ENCODE measurements at places on chromosomes 6 and 20.

DNA sequence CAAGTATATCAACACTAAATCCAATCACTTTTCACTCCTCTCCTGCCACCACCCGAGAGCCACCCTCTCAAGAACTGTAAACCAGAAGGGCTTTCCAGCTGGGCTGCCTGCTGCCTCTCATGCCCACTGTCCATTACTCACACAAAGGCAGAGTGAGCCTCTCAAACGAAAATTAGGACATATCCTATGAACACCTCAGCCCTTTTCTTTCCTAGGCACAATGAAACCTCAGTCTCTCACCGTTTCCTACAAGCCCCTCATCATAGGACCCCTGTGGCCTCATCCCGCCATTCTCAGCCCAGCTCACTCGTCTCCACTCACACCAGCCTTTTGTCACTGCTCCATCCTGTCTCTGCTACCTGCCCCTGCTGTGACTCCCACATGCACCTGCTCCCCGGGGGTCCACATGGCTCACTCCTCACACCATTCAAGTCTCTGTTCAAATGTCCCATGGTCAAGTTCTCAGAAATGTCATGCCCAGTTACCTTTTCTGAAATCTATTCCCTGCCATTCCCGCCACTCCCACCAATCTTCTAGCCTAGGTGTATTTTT lies 7.4 kb downstream of the HLA-F start:
- no peak for DNase-seq

GRCh38 chr6:47478233-47479139 lies 897 bp downstream of the CD2AP start:
- peak; percentile 25 for DNase-seq

DNA sequence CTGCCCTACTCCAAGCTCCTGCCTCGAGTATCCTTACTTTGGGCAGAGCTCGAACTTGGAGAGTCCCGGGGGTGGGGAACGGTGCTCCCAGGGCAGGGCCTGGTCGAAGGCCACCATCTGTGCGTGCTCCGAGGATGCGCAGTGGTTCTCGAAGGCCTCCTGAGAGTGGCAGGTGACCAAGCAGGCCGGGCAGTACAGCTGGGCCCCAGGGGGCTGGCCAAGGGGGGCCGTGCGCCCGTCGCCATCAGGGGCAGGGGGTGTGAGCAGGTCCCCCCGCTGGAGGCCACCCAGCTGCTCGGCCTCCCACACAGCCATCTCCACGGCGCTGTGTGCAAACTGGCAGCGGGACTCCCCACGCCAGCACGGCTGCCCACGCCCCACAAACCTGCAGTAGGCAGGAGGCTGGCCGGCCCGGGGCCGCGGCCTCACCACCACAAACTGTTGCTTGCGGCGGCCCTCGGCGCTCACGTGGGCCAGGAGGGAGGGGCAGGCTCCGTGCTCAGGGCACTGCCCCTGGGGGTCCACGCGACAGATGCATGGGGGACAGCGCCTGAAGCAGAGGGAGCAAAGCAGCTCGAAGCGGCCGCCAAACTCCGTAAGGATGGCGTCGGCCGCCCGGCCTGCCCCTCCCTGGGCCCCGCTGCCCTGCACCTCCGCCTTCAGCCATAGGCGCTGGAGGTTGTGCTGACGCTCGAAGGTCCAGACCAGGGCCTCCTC lies 1.8 kb downstream of the HELZ2 start:
- no peak for DNase-seq

DNA sequence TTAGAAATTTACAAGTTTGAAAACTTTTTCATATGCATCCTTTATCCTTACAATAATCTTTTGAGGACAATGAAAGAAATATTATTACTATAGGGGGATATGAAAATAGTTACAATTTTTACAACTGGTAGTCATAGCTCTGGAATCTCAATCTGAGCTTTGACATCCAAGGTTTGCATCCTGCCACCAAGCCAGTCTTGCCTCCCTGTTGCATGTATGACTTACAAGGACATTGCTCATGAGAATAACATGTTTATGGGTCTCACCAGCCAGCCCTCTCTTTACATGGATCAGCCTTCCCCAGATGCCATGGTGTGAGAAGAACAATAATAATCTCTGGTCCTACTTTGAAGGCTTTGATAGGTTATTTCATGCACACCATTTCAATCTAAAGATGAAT lies 67.5 kb downstream of the THEMIS start:
- DNase-seq, result no peak

- no peak for DNase-seq
Measured at GRCh38 chr6:4861564-4861963, 85.4 kb downstream of the CDYL start.
